Activated CD4-positive, alpha-beta T cell treated with anti-CD3 and anti-CD28 coated beads, Interleukin-2, amount 50 U/mL, for 4 hours (primary cell): ENCODE measurements at places on chromosomes 11 and 22.
A peak's percentile ranks its signal among the peaks of the same experiment; 100 is the strongest.

DNA sequence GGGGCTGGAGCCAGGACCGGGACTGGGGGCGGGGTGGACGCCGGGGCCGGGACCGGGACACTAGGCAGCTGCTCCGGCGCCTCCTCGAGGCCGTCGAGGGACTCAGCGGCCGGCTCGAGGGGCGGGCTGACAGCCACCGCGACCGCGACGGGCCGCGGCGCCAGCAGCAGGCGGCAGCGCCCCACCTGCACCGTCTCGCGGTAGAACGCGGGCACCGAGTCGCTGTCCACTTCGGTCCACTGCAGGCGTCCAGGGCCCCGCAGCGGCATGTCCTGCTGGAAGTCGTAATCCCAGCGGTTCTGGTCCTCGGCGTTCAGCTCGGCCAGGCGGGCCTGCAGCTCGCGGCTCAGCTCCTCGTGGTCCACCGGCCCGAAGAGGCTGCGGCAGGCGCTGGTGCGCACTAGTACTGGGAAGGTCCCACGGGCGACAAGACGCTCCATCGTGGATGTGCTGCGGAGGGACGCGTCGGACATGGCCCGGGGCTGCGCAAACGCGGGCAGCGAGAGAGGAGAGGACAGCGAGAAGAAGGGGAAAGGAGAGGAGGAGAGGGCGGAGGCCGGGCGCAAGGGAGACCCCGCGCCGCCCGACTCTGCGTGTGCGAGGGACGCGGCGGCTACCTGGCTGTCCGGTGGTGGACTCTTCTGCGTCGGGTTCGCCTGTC is 428 bp downstream of the CDKN1C start:
- no peak for DNase-seq

DNA sequence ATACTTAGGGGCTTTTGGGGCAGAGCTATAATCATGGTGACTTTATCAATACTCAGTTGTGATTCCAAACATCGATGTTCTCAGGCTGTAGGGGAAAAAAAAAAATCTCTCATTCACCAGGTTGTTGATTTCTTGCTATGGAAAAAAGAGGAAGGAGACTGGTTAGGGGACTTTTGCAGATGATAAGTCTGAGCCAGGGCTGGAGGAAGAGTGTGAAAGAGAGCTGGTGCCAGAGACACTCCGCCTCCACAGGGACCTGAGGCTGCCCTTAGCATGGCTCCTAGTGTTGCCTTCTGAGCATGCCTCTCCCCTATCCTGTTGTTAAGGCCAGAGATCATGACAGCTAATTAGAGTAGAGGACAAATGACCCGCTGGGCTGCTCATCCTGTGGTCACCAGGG is 16.9 kb downstream of the UPB1 start:
- DNase-seq = no peak

GRCh38 chr22:24108073-24108472 is 73.2 kb upstream of the SUSD2 start:
- DNase-seq = no peak

DNA sequence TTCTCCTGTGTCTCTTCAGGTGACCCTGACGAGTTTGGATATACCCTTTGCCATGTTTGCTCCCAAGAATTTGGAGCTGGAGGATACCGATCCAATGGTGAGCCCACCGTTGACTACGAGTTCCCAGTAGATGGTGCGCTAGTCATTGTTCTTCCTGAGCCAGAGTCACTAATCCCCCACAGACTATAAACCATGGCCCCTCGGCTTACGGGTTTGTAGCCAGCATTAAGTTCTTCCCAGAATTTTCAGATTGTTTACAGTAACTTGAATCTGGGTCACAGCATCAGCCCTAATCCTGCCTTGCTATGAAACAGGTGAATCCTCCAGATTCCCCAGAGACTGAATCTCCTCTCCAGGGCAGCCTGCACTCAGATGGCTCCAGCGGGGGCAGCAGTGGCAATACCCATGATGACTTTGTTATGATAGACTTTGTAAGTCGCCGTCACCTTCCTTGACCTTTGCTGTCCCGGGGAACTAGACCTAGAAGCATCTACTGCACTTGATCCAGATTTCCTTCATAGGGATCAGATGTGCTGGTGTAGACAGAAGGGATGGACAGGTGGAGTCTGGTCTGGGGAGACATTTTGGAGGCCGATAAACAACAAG is 31.8 kb downstream of the ARHGAP1 start:
- DNase-seq = no peak

- DNase-seq = no peak
These were observed 76.5 kb downstream of the LRRC4C start for GRCh38 chr11:41382927-41383326.

- DNase-seq = no peak
These were observed 24.6 kb downstream of the SULT4A1 start for GRCh38 chr22:43837666-43838065.

- no peak for DNase-seq
These were observed 190.4 kb downstream of the MIAT start for GRCh38 chr22:26847816-26848215.

GRCh38 chr11:91244912-91245311 is 979.7 kb upstream of the FAT3 start:
- no peak for DNase-seq

- peak; percentile 45 for DNase-seq
These were observed 15.2 kb upstream of the CDC42EP1 start for GRCh38 chr22:37544955-37545702.

GRCh38 chr11:111633756-111634362 is 31.6 kb downstream of the SIK2 start:
- no peak for DNase-seq

DNA sequence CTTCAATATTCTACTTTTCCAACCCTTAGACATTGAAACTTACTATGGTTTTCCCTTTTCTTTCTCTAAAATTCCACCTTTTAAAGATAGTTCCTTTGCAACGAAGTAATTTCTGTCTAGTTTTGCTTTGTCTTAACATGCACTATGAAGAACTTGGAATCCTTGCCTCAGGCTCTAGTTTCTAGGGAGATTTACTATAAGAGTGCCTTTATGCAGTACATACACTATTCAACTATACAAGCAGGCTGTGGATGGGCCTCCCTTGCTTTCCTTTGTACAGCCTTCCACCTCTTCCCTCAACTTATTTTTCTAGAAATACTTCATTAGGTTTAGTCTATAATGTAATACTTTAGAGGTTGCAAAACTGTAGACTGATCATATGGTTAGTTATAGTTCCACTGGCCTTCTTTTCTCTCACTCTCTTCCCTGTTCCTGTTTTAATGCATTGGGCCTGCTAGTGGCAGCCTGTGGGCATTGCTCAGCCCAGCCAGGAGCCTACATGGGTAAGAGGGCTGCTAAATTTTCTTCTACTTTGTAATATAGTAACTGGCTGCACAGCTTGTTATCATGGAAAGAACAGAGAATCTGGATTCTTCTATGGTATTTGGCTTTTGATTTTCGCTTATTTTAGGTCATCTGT is 100.2 kb downstream of the C11orf87 start:
- no peak for DNase-seq

GRCh38 chr11:44571871-44572270 is 6.4 kb downstream of the CD82 start:
- DNase-seq = no peak

DNA sequence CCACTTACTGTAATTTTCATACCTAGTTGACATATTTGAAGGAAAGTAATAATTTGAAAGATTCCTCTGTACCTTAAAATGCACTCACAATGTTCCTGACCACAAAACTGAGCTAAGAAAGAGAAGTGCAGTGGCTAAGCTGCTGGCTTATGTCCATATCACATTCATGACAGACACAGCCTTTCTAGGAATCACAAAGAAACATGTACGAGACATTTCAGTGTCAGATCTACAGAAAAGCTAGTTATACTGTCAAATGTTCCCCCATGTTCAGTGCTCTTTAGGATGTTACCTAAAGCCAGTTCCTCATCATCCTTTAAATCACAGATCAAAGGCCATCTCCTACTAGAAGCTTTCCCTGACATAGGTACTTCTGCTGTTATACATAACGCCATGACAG is 142.2 kb upstream of the C11orf58 start:
- DNase-seq = no peak

DNA sequence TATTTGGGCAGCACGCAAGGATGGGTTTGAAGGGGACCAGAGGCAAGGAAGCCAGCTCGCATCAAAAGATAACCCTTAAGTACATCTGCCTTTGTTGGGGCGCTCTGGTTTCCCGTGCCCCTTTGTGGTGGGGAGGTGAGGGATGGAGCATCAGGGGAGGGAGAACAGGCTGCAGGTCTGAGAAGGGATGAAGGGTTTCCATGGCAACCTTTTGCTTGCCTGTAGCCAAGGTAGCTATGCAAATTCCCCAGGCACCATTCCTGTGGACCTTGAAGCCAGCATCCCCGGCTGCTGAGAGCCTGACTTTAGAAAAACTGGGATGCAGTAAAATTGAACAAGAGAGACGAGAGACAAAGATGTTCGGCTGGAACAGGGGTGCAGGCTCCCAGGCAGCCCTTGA is 75.7 kb downstream of the SEZ6L start:
- DNase-seq = no peak

GRCh38 chr11:9250139-9250582 is 15.0 kb downstream of the DENND5A start:
- DNase-seq = no peak

DNA sequence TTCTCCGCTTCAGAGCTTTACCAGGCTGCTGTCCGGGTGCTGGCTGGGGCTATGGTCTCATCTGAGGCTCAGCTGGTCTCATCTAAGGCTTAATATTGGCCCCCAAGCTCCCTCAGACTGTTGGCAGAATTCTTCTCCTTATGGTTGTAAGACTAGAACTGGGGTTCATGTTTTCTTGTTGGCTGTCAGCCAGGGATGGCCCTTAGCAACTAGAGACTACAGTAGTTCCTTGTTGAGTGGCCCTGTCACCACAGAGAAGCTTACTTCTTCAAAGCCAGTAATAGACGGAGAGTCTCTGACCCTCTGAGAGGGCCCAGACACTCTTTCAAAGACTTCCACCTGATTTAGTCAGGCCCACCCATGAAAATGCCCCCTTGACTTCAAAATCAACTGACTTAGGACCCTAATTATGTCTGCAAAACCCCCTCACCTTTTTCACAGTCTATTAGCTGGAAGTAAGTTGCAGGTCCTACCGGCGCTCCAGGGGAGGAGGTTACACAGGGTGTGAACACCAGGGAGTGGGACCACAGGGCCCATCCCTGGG is 24.2 kb upstream of the TREH start:
- no peak for DNase-seq

DNA sequence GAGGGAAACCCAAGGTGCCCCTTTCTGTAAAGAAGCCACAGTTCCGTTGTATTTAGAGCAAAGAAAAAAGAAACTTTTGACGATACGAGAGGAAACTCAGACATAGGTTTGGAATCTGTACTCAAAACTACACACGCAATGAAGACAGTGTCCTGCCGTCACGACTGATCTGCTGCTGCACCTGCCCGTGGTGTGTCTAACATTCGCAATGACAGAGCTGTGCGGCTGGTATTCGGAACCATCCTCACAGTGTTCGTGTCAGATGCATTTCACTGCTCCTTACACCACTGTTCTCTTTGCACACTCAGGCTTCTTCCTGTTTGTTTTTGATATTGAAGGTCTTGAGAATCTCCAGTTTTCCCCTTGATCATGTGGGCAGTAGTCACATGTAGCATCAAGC is 84.8 kb downstream of the RTL6 start:
- DNase-seq = no peak

- no peak for DNase-seq
These were observed 57.0 kb upstream of the FAT3 start for GRCh38 chr11:92167571-92167970.

DNA sequence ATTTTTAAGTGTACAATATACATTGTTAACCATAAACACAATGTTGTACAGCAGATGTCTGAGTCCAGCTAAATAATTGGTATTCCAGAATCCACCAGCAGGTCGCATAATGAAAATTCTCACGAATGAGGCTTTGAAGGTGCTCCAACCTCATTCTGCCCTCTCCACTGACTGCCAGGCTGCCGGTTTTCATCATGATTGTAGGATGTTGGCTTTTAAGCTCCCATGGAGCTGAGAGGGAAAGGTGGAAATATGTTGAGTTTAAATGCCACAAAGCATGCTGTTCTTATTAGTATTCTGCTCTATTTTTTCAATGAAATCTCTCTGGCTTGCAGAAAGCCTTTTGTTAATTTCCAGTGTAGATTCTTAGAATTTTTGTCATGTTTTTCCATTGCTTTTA is 337.2 kb upstream of the DDI1 start:
- no peak for DNase-seq

GRCh38 chr11:101336155-101336554 is 206.5 kb upstream of the PGR start:
- DNase-seq = no peak

GRCh38 chr11:47177846-47178245 is 1.2 kb upstream of the ARFGAP2 start:
- no peak for DNase-seq

DNA sequence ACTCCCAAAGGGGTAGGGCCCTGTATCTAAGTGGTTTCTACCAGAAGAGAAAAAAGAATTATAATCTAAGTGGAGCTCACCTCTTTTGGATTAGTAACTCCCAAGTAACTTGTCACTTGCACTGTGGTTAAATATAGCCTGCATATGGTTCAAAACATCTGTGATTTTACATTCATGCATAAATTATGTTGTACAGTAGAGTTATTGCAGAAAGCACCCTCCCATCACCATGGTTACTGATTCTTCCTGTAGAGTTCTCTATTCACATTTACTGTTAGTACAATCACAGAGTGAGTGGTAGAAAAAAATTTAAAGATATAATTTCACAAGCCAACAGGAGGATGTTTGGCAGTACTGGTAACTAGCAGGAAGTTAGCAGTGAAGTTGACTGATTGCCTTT is 80.4 kb downstream of the LRRC4C start:
- no peak for DNase-seq
